ENCODE measurements at places on chromosomes 6 and 20.

- no peak overlapping the region for H3K4me3 ChIP-seq
- no peaks in the 10 kb centered on the region for H3K4me1 ChIP-seq
- H3K27me3 ChIP-seq = no peaks in the 10 kb centered on the region
- no peak overlapping the region for H3K27ac ChIP-seq
- H3K36me3 ChIP-seq = no peaks in the 10 kb centered on the region
These were observed 404.3 kb upstream of the SLC35B3 start for GRCh38 chr6:8839626-8840025.

GRCh38 chr6:2376429-2377355, 131.3 kb upstream of the GMDS start:
- no peaks in the 10 kb centered on the region for H3K36me3 ChIP-seq
- no peak for DNase-seq
- H3K4me1 ChIP-seq = no peaks in the 10 kb centered on the region
- H3K27me3 ChIP-seq = no peaks in the 10 kb centered on the region
- no peak overlapping the region for H3K4me3 ChIP-seq

DNA sequence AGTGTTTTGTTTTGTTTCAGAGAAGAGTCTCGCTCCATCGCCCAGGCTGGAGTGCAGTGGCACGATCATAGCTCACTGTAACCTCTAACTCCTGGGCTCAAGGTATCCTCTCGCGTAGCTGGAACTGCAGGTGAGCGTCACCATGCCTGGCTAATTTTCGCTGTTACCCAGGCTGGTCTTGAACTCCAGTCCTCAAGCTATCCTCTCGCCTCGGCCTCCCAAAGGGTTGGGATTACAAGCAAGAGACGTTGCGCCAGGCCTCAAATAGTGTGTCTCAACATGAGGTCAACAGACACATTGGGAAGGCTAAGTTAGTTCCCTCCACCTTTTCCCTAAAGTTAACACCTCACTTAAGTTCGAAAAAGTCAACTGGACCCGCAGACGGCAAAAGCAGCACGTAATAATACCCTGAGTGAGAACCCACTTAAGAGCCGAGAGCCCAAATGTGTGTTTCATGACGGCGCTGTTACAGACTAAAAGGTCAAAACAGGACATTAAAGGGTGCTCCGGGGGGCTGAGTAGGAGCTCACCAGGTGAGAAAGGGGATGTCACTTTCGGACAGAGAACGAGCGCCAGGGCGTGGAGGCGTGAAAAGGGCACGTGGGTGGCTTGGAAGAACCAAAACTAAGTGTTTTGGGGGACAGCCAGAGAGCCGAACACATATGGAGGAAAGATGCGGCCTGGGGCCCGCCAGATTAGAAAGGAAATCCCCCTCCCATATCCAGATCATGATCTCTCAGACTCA, 499 bp downstream of the TTI1 start:
- peaks cover 77% of the 10 kb centered on the region for H3K4me1 ChIP-seq
- peaks cover 29% of the 10 kb centered on the region for H3K36me3 ChIP-seq

- no peak overlapping the region for H3K4me3 ChIP-seq
- no peaks in the 10 kb centered on the region for H3K36me3 ChIP-seq
- H3K4me1 ChIP-seq = no peaks in the 10 kb centered on the region
- H3K27me3 ChIP-seq = no peaks in the 10 kb centered on the region
These were observed 305.1 kb upstream of the SASH1 start for GRCh38 chr6:148037496-148037895.

- peaks cover 6% of the 10 kb centered on the region for H3K27me3 ChIP-seq
- H3K36me3 ChIP-seq = no peaks in the 10 kb centered on the region
- DNase-seq = no peak
- no peak overlapping the region for H3K4me3 ChIP-seq
- H3K4me1 ChIP-seq = peaks cover 2% of the 10 kb centered on the region
- H3K27ac ChIP-seq = no peak overlapping the region
These were observed 3.3 kb downstream of the SIM1 start for GRCh38 chr6:100461278-100461916.

DNA sequence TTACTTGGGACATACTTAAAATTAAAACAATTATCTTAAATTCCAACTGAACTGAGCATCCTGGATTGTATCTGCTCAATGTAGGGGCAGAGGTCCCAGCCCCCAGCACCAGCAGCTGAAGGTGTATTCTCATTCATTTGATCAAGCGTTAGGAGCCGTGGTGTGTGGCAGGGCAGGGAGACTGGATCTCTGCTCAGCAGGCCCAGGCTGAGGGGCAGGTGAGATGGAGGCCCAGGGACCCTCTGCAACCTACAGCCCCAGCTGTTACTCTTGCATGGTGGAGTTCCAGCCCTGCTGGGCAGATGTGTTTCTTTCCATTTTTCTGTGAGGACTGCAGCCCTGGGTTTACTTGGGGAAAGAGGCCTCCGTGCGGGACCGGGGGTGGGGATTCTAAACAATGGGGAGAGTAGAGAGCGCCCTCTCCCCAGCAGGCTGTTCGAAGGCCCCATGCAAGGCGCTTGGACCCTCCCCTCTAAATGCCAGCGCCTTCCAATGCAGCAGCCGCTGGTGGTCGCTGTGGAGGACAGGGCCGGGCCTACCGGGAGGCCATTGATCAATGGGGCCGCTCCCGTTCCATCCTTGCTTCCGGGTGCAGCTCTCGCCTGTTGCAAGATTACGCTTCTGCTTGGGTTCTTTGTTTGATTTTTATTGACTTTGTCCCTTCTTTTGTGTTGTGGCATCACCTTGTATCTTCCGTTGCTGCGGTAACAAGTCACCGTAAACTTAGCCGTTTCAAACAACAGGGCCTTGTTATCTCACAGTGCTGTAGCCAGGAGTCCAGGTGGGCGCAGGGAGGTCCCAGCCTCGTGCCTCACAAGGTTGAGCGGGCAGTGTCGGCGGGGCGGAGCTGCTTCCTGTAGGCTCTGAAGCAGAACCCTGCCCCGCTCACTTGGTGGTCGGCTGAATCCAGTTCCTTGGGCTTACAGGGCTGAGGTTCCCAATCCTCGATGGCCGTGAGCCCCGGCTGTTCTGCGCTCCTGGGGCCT, 134.8 kb upstream of the PHACTR3 start:
- DNase-seq = peak; percentile 76
- H3K4me1 ChIP-seq = peaks cover 12% of the 10 kb centered on the region
- H3K27ac ChIP-seq = no peak overlapping the region
- H3K36me3 ChIP-seq = no peaks in the 10 kb centered on the region
- H3K4me3 ChIP-seq = no peak overlapping the region
- peaks cover 5% of the 10 kb centered on the region for H3K27me3 ChIP-seq

- no peaks in the 10 kb centered on the region for H3K36me3 ChIP-seq
- H3K4me3 ChIP-seq = no peak overlapping the region
- no peak overlapping the region for H3K27ac ChIP-seq
- H3K27me3 ChIP-seq = peaks cover 12% of the 10 kb centered on the region
These were observed 36.3 kb upstream of the SIRT5 start for GRCh38 chr6:13538084-13538483.

GRCh38 chr20:53691060-53691810, 97.6 kb upstream of the ZNF217 start:
- no peak overlapping the region for H3K4me3 ChIP-seq
- no peak for DNase-seq
- H3K27ac ChIP-seq = no peak overlapping the region
- H3K4me1 ChIP-seq = peaks cover 24% of the 10 kb centered on the region
- no peaks in the 10 kb centered on the region for H3K27me3 ChIP-seq
